Non-pigmented ciliary epithelial cell (primary cell): ENCODE measurements at places on chromosomes 16 and 17.

- DNase-seq: no peak
Observed at GRCh38 chr16:81936209-81937000, 74.9 kb downstream of the SDR42E1 start.

- DNase-seq: no peak
Observed at GRCh38 chr17:45680360-45680759, 103.8 kb upstream of the CRHR1 start.

- DNase-seq: no peak
Observed at GRCh38 chr17:81322271-81323082, 27.4 kb upstream of the SLC38A10 start.

- DNase-seq: peak; percentile 82
Observed at GRCh38 chr16:71360378-71360777, 1.9 kb downstream of the CALB2 start.
